T-helper 9 cell (primary cell): ENCODE measurements at places on chromosomes 11 and 22.

- no peak for DNase-seq
Measured at GRCh38 chr22:20428496-20429253, 8.9 kb downstream of the SCARF2 start.

- DNase-seq = no peak
Measured at GRCh38 chr11:68574308-68574707, 110.0 kb upstream of the GAL start.

DNA sequence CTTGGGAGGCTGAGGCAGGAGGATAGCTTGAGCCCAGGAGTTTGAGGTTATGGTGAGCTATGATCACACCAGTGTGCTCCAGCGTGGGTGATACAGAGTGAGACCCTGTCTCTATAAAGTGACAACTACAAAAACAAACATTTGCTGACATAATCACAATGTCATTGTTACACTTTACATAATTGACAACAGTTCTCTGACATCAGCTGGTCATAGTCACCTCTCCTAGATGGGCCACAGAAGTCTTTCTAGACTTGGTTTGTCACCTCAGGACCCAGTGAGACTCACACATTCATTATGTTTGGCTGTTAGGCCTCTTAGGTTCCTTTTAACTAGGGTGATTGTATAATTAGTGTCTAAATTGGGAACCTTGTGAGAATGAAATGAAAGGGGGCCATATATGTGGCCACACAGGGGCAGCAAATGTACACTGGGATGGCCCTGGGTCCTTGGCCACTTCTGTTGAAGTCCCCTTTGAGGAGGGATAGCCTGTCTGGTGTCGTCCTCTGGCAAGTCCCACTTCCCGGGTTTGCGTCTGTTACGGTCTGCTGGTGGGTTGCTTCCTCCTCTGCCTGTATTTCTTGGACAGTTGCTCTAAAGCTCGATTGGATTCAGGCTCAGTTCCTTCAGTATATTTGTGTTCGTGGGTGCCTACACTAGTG is 5.8 kb upstream of the PPIL2 start:
- DNase-seq = no peak

GRCh38 chr11:79285756-79286155 is 155.1 kb downstream of the TENM4 start:
- no peak for DNase-seq

DNA sequence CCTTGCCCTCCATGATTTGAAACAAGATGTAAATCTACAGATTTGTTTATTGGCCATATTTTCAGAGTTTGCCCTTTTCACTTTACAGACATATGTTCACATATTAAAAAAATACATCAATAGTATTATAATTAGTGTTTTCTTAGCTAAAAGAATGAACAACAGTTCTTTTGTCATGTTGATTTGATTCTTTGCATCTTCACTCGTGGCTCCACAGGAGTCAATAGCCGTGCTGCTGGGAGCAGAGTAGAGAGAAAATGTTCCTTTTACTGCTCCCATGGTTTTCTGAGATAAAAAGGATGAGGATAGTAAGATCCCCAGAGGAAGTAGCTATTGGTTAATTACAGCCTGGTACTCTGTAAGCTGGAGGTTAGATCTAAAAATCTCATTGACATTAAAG is 151.2 kb downstream of the PGR start:
- no peak for DNase-seq

DNA sequence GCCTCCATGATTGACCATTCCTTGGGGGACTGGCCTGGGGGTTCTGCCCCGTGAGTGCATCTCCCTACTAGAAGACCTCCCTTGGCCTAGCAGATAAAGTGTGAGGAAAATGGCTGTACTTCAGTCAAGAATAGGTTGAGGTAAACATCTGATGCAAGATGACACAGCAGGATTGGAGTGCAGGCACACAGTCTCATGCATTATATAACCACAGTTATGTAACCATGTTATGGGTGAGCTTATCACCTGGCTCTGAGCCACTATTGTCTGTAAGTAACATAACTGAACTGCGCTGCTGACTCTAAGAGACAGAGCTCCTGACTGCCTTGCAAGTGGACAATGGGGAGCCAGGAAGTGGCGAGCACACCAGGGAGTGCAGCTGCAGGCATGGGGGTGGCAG is 378.7 kb upstream of the ANO5 start:
- DNase-seq = no peak

DNA sequence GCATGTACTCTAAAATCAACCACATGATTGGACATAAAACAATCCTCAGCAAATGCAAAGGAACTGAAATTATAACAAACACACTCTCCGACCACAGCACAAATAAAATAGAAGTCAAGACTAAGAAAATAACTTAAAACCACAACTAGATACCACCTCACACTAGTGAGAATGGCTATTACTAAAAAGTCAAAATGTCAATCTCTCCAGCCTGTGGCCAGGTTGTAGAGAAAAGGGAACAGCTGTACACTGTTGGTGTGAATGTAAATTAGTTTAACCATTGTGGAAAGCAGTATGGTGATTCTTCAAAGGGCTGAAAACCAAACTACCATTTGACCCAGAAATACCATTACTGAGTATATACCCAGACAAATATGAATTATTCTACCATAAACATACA is 1025.7 kb upstream of the TENM4 start:
- no peak for DNase-seq

- no peak for DNase-seq
Measured at GRCh38 chr11:121551463-121551862, 98.7 kb upstream of the SORL1-AS1 start.

DNA sequence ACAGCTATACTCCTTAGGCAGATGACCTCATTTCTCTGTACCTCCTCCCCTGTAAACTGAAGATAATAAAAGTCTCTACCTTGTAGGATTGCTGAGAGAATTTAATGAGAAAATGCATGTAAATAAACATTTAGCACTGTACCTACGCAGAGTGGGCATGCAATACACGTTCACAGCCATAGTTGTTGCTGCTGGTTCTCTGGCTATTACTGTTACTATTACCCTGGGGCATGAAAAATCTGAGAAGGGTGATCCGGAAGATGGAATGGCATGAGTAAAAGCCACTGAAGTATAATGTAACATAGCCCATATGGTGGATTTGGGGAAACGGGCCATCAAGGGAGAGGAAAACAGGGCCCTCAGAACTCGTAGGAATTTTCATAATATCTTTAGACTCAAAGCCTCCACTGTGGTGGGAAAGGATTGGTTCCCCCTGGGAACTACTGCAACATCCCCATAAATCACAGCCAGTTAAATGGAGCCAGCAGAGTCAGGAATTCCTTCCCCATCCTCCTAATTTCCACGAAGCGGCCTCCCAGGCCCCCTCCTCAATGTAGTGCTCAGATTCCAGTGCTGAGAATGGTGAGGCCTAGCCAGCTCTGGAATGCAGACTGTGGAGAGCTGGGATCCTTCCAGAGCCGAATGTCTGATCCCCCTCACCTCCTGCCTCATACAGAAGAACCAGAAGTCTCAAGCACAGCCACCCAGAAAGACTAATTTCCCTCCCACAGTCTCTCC is 205.3 kb downstream of the MN1 start:
- DNase-seq = no peak

- no peak for DNase-seq
Measured at GRCh38 chr11:13550761-13551160, 55.0 kb upstream of the PTH start.

DNA sequence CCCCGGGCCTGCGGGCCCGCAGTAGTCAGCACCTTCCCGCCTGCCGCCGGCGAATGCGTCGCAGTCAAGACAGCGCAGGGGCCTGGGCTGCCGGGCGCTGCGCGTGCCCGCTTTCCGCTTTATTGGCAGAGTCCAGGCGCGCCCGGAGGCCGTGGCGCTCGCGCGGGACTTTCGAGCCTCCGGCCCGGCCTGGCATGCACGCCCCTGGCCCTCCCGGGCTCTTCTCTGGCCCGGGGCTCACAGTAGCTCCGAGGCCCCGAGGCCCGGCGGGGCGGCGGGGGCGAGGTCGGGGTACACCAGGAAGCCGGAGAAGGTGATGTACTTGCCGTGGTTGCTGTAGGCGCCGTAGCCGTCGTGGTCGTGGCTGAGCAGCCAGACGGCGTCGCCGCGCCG is 3.1 kb downstream of the FAM180B start:
- no peak for DNase-seq

- no peak for DNase-seq
Measured at GRCh38 chr22:29753808-29754657, 12.8 kb downstream of the ZMAT5 start.

- DNase-seq = no peak
Measured at GRCh38 chr11:119618208-119618909, 110.6 kb downstream of the NECTIN1 start.

DNA sequence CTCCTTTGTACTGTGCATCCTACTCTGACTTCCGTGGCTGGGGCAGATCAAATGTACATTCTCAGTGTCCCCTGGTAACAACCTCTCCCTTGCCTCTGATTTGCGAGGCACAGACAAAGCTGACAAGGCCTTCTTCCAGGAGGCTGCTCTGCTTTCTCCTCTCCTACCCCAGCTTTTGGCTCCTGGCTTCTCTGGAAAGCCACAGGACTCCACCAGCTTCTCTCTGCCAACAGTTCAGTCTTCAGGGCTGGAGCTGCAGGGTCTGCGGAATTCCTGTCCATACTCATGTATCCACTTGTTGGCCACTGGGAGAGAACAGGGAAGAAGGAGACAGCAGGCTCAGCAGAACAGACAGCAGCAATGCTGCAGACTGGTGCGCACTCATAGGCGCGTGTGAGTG is 44.4 kb downstream of the P4HA3 start:
- no peak for DNase-seq

- DNase-seq = no peak
Measured at GRCh38 chr11:88421530-88421929, 84.0 kb upstream of the CTSC start.

GRCh38 chr11:57123590-57123989 is 58.2 kb upstream of the LRRC55 start:
- no peak for DNase-seq

DNA sequence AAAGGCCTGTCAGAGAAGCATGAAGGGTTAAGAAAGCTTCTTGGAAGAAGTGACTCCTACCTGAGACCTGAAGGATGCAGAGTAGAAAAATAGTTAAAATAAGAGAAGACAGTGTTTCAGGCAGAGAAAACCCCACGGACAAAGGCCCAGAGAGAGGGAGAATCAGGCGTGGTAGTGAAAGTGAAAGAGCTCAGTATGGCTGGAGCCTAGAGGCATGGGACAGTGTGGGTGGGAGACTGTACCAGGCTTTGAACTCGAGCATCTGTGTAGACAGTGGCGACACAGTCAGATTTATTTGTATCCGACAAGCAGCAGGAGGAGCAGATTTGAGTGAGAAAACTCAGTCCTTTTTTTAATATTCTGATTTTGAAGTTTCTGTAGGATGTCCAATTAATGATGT is 360.0 kb downstream of the OPCML start:
- DNase-seq = no peak

DNA sequence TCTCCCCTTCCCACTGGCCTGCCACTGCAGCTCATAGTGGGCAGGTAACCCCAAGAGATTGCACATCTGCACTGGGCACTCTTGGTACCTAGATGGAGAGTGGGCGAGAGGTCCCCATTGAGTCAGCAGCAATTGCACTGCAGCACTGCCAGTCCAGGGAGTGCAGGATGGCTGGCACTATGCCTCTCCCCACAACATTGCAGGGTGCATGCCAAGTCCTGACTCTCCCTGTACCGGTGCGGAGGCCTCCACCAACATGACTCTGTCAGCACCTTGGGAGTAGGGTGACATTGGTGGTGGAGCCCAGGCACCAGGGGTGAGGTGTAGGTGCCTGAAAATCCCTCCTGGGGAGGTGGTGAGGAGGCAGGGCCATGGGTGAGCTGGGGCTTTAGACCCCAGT is 82.2 kb downstream of the TRAF6 start:
- DNase-seq = no peak
